ENCODE measurements at places on chromosomes 5 and 9.

DNA sequence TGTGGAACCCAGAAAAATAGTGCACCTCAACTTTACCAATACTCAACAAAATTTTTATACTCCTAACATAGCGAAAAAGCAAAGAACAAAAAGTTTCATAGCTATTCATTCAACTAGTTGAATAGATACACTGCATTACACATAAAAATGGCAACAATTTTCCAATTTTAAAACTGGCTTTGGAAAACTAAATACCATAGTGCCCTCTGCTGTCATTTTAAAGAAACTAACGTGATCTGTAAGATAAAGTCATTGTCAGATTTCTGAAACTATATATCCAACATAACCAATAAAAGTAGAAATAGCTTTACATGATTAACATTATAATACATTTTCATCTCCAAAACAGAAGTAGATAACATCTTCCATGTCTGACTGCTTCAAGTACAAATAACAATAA is 31.6 kb downstream of the DTWD2 start:
- DNase-seq = no peak

DNA sequence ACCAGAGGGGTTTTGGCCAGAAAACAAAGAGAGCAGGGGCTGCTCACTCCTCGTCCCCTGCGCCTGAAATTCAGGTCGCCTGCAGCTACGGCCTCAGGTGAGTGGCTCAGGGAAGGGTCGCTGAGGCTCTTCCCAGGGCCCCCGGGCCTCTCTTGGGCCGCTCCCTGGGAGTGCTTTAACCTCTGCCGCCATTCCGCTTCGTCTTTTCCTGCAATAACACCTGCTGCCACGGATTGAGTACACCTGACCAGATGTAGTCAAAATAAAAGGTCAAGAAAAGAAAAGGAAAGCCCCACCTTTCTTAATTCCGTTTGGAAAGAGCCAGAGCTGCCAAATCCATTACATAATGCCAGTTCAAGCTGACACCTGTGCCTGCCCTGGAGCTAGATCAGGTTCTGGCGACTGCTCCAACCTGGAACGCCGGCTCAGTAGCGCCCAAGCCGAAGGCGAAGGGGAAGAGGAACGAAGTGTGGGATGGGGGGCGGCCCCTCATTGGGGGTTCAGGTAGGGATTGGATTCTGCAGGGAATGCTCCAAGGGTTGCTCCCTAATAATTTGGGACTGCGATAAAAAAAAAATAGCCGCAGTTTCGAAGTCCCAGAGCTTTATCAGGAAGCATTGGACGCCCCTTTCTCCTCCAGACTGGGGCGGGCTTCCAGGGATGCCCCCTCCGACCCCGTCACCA is 193.9 kb downstream of the MEF2C start:
- no peak for DNase-seq

- DNase-seq = no peak
Measured at GRCh38 chr9:31677877-31678276, 706.6 kb upstream of the ACO1 start.

DNA sequence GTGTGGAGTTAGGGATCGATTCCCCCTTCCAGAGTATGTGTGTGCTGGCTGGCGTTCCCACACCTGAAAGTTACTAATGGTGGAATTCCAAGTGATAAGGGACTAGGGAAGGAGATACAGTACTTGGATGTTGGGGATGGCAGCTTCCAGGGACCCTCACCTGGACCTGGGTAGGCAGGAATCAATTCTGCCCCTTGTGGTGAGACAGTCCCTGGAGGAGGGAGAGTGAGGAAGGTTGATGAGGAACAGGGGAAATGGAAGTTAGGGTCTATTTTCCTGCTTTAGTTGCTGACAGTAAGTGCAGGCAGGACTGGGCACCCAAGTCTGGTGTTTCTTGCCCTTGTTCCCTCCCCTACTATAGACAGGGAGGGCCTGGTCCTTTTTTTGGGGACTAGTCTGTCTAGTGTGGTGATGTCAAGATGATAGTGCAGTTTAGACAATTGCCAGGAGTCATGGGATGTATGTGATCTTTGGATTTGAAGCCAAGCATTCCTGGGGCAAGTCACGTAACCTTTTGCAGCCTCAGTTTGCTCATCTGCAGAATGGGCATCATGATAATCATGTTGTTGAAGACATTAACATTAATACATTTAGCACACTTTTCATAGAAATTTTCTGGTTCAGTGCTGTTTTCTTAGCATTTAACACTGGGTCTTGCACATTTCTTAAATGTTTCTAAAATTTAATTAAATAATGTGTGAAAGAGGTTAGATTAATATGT is 51.7 kb downstream of the DAB2IP start:
- DNase-seq = no peak

DNA sequence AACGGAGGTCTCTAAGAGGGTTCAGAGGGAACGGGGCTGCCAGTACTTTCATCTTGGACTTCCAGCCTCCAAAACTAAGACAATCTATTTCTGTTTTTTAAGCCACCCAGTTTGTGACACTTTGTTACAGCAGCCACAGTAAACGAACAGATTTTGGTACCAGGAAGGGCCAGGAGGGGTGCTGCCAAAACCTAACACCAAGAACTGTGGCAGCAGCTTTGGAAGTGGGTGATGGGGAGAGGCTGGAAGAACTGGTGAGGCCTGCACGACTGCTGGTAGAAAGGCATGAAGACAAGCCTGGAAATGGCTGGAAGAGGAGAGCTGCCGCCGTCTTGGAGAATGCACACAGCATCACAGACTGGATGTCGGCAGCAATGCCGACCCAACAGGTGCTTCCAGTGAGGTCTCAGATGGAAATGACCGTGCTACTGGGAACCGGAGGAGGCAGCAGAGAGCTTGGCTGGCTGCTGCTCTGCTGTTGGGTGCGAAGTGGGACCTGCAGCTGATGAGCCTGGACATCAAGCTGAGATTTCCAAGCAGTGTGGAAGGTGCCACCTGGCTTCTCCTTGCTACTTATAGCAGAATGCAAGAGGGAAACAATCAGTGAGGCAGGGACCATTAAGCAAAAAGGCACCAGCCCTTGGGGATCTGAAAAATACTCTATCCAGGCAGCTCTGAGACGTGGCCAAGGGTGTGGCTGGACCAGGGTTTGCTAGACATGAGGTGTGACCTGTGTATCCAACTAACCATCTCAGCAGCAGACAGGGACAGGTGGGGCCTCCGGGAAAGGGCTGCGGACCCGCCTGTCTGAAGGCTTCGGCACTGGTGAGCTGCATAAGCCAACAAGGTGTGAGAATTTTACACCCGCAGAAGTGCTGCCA is 4.7 kb upstream of the TMEM210 start:
- DNase-seq = no peak

DNA sequence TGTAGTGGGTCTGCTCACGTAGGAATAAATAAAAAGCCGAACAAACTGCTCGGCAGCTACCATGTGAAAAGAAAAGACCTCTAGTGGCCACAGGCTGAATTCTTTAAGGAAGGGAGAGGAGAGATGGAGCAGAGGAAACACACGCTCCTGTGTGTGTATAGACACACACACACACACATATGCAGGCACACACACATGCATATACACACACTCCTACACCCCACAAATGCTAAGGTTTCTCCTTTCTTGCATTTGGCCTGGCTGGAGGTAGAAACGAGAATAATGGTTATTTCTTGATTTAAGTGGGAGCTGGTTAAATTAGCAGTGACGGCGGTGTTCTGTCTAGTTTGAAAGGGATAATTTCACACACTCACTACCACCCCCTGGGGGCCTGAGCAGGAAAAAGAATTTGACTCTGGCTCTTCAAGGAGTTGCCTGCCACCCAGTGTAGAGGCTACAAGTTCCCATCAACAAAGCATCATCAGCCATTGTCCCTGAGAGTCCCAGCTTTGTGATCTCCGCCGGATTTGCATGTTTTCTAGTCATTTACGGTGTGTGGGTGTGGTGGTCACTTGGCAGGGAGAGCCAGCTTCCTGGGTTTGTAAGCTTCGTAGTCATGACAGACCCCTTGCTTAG is at the start of gene INSYN2B:
TSS of gene INSYN2B (minus strand) at position 78 of the 636 bp plus-strand sequence. CDS start 96,597 bp downstream, outside the sequence.
- peak; percentile 62 for DNase-seq

- DNase-seq = no peak
Measured at GRCh38 chr9:83066771-83067170, 3.8 kb upstream of the RASEF start.

DNA sequence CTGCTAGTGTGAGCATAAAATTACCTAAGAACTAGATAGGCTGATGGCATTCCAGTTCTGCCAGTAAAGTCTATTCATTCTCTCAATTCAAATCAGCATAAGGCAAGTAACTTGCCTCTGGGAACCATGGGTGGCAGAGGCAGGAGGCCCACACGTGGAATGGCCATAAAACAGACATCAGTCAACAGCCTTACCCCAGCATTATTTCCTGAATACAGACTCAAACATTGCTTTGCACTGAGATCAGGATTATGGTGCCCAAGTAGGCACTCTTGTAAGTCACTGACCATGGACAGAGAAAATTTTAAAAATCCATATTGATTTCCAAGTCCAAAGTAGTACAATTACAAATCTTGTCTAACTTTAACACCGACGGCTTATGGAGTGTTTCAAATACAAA is 157.7 kb downstream of the NR2F1-AS1 start:
- DNase-seq = no peak

DNA sequence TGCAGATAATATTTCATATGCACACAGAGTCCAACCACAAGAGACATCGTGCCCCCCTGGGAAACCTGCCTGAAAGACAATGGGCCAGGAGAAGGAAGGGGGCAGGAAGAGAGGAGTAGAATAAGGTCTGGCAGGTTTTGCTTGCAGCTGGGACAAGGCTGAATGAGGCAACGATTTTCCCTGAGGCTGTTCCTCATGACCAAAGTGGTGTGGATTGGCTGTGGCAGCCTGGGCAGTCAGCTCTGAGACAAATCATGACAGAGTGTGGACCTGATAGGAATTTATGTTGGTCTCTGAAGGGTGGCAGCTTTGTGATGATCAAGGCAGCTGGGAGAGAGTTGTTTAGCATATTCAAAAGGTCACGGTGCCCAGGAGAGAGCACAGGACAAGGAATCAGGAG is 119.3 kb downstream of the NMUR2 start:
- no peak for DNase-seq

DNA sequence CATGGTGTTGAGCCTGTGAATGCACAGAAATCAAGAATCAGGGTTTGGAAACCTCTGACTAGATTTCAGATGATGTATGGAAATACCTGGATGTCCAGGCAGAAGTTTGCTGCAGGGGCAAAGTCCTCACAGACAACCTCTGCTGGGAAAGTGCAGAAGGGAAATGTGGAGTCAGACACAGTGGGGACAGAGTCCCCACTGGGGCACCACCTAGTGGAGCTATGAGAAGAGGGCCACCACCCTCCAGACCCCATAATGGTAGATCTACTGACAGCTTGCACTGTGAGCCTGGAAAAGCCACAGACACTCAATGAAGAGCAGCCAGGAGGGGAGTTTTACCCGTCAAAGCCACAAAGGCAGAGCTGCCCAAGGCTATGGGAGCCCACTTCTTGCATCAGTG is 181.9 kb upstream of the SEMA6A start:
- no peak for DNase-seq

DNA sequence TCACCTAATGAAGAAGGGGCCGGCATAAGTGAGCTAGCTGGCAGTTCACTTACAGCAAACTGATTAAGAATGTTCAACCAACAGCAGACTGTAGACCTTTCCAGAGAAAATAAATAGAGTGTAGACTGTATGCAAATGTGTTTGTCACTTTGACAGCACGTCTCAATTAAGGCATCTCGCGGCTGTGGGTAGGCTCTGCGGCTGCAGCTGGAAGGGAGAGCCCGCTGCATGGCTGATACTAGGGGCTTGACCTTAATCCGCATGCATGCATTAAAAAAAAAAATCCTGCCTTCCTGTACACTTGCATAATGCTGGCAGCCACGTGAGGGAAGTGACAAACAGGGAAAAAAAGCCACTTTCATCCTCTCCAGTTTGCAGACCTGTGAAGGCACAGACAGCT is 82.3 kb downstream of the CRB2 start:
- DNase-seq = no peak

DNA sequence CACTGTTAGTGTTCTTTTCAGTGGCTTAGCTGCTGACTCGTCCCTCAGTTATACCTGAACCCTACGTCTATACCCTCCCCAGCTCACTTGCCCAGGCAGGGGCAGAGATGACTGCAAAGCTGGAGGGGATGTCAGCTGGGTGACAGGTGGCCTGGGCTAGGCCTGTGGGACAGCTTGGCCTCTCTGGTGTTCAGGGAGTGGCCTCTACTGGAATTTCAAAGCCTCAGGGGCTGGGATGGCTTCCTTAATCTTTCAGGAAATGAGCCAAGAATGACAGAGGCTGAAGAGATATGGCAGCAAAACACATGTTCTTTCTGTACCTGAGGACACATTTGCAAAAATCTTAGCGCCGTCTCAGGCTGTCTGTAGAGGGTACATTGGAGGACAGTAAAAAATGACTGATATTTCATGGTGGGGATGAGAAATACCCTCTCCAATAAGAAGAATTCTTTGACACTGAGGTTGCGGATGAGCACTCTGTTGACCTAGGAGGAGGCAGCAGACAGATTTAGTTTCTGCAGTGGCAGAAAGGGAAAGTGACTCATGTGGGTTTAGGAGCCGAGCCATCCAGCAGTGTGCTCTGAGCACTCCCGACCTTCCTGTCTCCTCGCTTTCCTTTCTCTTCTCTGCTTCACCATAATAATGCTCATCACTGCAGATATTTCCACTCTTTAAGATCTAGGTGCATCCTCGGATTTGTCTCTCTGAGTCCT is 54.4 kb downstream of the ENTREP1 start:
- DNase-seq = no peak

GRCh38 chr5:176578391-176578808 is 29.3 kb downstream of the CDHR2 start:
- no peak for DNase-seq

DNA sequence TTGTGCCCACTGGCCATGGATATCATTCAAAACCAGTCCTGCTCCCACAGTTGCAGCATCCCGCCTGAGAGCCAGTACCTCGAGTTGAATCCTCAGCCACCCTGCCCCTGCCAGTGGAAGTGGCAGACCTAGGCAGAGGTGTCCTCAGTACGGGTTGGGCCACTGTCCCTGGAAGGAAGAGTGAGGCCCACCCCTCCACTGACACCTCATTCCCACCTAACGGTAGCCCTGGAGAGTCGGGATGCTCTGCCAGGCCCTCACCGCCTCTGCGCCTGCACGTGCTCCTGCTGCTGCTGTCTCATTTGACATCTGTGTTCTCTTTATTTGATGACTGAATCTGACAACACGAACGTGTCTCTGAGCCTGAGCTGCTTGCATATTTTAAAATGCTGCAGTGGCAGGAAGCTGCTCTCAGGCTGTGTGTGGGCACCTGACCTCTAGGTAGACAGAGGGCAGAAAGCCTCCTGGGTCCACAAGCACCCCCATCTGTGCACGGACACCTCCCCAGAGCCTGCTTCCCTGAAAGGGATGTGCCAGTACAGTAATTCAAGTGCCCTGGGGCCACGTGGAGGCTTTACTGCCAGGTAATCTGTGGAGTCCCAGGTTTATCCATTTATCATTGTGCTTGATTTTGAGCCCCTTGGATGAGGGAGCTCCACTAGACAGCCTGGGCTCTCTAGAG is 194.7 kb downstream of the CACNA1B start:
- DNase-seq = no peak
